Fibroblast of the conjunctiva (primary cell): ENCODE measurements at places on chromosomes 6 and 20.
A peak's percentile ranks its signal among the peaks of the same experiment; 100 is the strongest.

- no peak for DNase-seq
These were observed 84.1 kb downstream of the RALGAPA2 start for GRCh38 chr20:20628314-20628713.

DNA sequence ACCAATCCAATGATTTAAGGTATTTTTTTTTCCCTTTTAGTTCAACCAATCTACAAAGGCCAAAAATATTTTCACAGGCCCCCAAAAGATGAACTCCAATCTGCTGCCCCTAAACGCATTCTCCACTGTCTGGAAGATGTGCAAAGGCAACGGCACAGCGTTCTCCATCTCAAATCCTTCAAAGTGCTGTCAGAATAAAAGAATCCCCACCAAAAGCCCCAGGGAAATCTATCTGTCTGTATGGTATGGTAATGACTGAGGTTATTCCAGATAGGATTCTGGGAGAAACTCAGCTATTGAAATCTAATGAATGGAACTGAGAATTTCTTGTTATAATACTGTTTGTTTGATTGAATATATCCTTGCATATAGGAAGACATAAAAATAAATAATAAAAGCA, 217.8 kb upstream of the CCN2 start:
- DNase-seq: no peak

GRCh38 chr20:58668901-58669286, 17.8 kb downstream of the STX16 start:
- no peak for DNase-seq

GRCh38 chr6:5126214-5126613, 41.1 kb downstream of the PPP1R3G start:
- DNase-seq: no peak

DNA sequence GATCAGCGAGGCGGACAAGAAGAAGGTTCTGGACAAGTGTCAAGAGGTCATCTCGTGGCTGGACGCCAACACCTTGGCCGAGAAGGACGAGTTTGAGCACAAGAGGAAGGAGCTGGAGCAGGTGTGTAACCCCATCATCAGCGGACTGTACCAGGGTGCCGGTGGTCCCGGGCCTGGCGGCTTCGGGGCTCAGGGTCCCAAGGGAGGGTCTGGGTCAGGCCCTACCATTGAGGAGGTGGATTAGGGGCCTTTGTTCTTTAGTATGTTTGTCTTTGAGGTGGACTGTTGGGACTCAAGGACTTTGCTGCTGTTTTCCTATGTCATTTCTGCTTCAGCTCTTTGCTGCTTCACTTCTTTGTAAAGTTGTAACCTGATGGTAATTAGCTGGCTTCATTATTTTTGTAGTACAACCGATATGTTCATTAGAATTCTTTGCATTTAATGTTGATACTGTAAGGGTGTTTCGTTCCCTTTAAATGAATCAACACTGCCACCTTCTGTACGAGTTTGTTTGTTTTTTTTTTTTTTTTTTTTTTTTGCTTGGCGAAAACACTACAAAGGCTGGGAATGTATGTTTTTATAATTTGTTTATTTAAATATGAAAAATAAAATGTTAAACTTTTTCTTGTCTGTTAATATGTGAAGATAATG, 2.2 kb downstream of the HSPA1B start:
- DNase-seq: peak; percentile 30

DNA sequence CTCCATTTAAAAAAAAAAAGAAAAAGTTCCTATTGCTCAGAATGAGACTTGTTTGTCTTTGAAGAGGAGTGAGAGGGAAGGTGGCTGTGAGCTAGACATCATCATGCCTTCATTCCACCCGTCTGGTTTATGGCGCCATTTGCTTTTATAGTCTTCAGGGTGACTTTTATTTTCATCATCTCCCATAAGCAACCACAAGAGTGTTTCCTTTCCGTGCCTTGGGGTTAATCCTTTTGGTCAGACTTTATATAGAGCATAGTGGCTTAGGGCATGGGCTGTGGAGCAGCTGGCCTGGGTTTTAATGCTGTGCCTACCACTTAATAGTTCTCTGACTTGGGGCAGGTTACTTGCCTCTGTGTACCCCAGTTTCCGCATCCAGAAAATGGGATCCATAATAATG, 77.8 kb downstream of the RREB1 start:
- no peak for DNase-seq

DNA sequence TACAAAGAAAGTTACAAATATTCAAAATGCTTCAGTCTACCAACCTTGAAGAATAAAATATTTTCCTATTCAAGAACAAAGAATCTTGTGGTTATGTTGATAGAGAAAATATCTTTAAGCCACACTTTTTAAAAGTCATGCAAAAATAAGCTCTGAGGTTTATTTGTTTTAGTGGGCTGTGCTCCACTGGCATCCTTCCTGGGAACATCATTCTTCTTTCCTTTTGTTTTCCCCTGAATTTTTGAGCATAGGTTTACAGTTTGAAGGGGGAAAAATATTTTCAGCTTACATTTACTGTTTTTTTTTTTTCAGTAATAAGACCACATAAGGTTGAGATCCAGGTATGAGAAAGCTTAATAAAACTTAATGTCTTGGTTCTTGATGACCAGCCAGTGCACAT, 72.0 kb upstream of the BACH2 start:
- peak; percentile 27 for DNase-seq

- no peak for DNase-seq
These were observed 122.6 kb upstream of the MLN start for GRCh38 chr6:33926451-33926850.

DNA sequence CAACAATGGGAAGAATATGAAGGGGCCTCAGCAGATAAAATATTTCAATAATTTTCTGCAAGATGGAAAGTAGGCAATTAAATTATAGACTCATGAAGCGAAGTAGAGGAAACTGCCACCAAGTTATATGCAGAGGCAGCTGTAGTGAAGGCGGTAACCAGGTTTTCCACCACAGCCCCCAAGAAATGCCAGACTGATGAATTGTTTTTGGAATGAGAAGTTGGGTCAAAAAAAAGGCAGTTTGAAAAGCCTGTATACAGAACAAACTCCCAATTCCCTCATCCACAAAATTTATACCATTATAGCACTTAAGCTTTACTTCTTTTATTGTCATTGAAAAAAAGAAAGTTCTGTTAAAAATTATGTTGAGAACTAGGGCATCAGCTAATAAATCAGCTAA, 45.3 kb downstream of the ELOVL4 start:
- DNase-seq: no peak

GRCh38 chr6:87104667-87105066, 9.8 kb upstream of the CGA start:
- no peak for DNase-seq

DNA sequence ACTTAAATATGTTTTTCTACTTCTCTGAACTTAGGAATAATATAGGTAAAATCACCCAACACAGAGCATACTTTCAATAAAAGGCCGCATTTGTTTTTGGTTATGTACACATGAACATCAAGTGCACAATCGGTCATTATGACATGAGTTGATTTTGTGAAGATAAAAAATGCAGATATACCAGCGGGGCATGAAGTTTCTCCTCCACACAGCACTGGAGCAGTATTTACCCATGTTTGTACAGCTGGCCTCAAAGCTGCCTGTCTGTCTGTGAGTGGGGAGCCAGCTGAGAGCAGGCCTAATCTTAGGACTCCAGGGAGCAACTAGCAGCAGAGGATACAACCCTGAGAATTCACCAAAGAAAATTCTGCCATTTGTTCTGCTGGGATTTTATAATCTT, 206.5 kb downstream of the TPBG start:
- DNase-seq: no peak

GRCh38 chr6:105449756-105450390, 47.0 kb upstream of the PREP start:
- DNase-seq: no peak

- DNase-seq: no peak
These were observed 124.4 kb upstream of the RALGAPA2 start for GRCh38 chr20:20836836-20837235.

DNA sequence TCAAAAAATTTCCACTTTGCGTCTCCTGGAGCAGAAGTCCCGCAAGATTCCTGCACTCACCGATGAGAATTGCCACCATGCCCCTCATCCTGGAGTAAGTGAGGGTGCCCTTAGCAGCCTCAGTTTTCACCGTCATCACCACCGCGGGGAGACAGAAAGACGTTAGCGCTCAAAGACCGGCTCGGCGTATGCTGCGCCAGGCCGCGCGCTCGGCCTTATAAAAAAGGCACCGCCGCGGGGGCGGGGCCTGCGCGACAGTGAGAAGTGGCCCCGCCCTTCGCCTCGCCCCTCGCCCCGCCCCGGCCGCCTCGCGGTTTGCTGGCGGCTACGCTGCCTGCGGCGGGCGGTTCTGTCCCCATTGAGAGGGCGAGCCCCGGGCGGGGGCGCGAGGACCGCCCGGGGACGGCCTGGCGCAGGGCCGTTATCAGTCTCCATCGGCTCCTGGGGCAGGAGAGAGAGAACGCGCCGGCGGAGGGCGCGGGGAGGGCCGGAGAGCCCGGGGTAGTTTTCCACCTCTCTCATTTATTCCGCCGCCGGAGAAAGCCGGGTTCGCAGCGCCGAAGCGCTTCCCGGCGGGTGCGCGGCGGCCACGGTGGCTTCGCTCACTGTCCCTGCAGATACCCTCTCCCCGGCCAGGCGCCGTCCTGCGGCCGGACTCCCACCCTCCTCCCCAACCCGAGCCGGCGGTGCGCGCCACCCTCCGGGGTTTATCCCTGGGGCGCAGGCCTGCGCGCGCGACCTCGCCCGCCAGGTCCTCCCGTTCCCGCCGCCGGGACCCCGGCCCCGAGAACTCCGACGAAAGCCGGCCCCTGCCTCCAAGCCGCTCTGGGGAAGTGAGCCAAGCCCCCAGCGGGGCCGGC, 122.5 kb upstream of the SLC2A12 start:
- peak; percentile 75 for DNase-seq

- no peak for DNase-seq
These were observed 14.8 kb downstream of the ERMARD start for GRCh38 chr6:169766232-169766631.

DNA sequence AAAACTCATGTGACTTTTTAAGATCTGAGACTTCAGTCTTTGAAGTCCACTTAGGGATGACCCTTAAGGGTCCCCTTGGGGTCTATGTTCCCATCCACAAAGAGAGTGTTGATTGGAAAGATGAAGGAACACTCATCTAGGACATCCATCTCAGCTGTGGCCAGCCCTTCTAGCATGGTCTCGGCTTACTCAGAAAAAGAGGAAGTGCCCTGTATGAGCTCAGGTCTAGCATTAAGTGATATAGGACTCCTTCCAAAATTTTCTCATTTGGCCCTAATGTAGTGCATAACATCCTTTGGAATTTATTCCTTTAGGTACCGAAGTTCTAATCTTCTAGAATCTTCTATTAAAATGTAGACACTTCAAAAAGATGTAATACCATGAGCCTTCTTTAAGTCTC, 77.4 kb downstream of the NDUFAF5 start:
- DNase-seq: no peak

DNA sequence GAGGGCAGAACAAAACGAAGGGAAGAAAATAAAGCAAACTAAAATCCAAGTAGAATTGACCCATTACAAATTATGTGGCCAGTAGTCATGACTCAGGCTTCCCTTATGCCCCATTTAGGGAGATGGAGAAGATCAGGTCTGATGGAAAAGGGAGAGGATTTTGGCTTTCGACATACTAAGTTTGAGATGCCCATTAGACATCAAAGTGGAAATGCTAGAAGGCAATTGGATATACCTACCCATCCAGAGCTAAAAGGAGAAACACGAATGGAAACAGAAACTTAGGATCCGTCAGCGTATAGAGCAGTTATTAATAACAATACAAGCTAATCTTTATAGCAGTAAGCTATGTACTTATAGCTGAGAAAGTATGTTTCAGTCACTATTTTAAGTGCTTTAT, 4.8 kb downstream of the TRPC4AP start:
- no peak for DNase-seq

GRCh38 chr6:12653486-12653885, 63.1 kb upstream of the PHACTR1 start:
- DNase-seq: no peak

DNA sequence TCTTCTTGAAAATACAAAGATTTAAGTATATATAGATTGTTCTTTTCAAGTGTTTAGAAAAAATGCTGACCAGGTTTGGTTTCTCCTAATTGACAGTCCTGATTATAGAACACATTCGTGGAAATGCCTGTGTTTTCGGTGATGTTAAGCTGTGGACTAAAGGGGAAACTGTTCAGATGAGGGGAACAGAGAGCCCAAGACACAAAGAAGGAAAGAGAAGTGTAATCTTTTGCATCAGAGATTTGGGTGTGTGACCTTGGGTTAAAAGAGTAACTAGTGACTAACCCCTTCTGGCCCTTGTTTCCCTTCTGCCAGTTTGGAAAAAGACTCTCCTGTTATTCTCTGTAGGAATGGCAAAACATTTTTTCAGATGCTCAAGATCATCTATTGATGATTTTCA, 331.3 kb downstream of the RIMS1 start:
- no peak for DNase-seq

DNA sequence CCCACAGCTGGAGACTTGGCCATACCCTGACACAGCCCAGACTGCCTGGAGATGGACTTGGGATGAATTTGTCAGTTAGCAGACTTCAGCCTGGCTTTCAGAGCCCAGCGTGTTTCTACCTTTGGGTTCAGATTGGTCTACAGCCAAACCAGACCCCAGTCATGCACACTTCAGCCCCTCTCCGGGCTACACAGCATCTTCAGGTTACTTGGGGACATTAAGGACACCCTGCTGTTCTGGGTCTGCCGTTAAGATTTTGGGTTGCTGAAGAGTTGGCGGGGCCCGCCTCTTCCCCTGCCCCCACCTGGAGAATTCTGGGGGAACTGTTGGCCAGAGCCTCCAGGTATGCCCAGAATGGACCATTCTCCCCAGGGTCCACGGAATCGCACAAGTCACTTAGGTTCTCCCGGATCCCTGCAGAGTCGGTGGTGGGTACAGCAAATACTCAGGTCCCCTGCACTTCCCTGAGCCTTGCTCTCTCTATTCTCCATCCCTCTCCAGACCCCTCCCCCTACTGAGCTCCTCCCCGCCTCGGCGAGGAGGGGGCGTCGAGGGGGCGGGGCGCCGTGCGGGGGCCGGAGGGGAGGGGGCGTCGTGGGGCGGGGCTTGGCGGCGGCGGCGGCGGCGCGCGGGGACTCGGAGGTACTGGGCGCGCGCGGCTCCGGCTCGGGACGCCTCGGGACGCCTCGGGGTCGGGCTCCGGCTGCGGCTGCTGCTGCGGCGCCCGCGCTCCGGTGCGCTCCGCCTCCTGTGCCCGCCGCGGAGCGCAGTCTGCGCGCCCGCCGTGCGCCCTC, at the start of gene PTK7:
Gene PTK7, plus strand, starts transcription at position 645 of the 794 bp plus-strand sequence. CDS start 175 bp downstream, outside the sequence.
- no peak for DNase-seq

DNA sequence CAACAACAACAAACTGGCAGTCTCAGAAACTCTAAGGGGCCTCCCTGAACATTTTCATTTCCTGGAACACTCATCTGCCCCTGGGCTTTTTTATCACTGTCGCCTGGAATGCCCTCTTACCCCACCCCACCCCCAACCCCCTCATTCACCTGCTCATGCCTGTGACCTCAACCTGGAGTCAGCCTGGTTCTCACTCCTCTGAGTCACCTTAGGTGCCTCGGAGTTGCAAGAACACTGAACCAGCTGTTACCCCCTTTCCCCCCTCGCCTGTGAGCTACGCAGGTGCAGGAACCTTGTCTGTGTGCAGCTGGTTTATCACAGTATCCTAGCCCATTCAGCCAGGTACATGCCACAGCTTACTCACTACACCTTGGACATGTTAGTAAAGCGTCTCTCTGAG, 12.8 kb upstream of the SNAI1 start:
- DNase-seq: no peak
